Activated CD4-positive, alpha-beta T cell treated with anti-CD3 and anti-CD28 coated beads, Interleukin-2, amount 50 U/mL, for 24 hours (primary cell): ENCODE measurements at places on chromosomes 5 and 9.

- DNase-seq: no peak
These were observed 203.3 kb downstream of the SLIT3 start for GRCh38 chr5:169097374-169098326.

DNA sequence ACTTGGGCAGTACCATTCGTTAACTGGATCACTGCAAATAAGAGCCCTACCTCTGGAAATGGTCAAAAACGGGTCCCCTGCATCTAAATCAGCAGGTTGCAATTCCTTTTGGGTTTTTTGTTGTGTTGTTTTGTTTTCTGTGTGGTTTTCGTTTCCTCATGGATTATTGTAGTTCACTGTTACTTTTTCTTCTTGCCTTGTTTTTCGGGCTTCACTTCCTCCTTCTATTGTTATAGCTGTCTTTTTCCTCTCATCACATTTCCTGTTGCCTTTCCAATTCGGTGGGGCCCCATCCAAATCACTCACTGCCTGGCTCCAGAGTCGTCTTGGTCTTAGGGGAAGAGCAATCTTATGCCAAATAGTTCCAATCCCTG is 8.7 kb upstream of the SSBP2 start:
- no peak for DNase-seq

DNA sequence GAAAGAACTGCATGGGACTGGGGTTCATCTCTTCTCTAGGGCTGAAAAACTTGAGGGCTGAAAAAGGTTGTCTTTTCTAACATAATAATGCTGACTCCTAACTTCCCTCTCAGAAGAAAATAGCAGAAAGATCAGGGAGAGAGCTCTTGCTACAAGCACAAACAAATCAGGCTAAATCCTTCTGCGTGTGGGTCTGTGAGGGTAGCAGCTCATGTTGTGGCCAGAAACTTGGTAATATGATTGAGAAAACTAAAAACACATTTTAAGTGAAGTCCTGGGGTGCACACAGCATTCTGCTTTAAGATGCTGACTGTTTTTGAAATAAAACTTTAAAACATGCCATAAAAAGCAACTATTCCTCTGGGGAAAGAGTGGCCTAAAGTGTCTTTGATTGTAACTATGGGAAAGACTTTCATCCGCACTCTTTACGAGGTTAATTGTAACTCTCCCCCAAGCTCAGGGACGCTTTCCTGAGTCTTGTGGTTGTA is 56.7 kb downstream of the SAXO1 start:
- DNase-seq: no peak

DNA sequence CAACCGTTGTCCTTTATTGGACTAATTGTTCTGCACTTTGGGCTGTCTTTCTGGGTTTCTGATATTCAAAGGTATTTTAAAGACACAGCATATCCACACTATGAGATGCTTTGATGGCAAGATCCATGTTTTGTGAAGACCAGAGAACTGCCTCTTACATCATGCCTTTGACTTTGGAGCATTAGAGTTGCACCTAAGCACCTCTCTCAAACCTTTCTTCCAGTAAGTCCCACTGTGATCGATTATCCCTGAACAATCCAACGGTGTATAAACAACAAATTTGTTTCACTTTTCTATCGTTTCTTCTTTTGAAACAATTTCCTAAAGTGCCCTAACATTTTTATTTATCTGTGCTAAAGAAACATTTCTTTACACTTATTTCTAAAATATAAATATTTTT is 144.4 kb downstream of the KCTD16 start:
- DNase-seq: no peak

GRCh38 chr9:29060041-29060440 is 1486.8 kb upstream of the C9orf72 start:
- no peak for DNase-seq

DNA sequence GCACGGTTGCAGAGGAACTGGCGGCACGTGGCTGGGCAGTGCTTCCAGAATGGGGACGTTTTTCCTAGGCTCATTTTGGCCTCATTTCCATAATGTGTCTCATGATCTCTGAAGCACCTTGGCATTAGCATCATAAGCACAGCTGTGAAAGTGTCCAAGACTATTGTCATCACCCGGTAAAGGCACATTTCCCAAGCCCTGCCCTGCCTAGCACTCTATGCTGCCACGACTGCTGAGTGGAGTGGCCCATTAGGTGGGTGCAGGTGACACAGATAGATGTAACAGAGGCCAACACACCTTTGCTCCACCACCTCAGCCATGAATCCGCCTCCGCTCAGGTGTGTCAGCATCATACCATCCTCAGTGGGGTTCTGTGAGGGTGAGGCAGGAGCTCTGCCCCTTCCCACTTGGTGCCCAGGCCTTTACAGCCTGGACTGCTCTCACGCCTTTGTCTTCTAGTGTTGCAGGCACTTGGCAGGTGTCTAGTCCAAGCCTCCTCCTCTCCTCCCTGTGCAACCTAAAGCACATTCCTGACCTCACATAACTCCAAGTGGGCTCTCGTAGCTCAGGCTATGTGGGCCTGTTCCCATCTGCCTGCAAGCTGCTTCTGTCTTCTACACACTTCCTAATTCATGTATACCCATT is 213.0 kb downstream of the FSTL4 start:
- no peak for DNase-seq

DNA sequence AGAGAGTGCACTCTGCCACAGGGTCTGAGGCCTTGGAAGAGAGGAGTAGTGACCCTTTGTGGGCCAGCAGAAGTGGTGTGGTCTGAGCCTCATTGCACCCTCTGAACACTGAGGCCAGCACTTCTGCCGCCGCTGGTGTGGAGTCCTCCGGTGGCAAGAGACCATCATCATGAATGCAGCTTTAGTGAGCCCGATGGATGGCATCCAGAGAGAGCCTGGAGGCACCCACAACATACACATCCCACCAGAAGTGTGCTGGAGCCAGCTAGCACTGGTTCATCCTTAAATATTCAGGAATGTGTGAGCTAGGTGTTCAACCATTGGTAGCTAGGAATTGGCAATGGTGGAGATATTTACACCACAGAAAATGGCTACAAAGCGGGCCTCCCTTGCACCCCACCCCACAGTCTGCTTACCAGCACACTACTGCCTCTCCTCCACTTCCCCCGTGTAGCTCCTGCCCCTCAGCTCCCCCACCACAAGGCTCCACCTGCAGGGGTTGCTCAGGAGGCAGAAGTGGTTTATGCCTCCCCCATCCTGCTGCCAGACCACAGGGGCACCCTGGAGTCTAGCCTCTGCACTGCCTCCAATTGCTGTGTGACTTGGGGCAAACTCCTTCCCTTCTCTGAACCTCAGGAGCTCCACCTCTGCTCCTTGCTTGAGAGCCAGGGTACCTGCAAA is 16.4 kb downstream of the SLC6A7 start:
- no peak for DNase-seq

DNA sequence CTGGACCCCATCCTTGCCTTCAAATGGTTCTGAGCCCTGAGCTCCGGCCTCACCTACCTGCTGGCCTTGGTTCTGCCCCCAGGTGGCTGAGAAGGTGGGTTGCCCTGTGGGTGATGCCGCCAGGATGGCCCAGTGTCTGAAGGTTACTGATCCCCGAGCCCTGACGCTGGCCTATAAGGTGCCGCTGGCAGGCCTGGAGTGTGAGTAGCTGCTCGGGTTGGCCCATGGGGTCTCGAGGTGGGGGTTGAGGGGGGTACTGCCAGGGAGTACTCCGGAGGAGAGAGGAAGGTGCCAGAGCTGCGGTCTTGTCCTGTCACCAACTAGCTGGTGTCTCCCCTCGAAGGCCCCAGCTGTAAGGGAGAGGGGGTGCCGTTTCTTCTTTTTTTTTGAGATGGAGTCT is 5.2 kb downstream of the CEL start:
- no peak for DNase-seq

DNA sequence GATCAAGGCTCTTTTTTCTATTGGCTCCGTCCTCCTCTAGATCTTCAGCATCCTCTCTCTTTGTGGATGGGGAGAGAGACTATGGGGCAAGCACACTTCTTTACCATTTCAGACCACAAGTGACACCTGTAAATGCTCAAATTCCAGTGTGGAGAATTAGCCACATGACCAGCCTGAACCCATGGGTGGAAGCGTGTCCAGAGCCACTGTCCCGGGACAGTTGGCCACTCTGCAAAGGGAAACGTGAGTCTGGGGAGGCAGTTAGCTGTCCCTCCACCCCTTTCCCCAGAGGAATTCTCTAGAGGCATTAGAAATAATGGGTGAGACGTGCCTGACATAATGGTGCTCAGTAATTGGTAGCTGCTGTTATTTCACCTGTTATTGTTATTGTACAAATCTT is 40.9 kb downstream of the AMBP start:
- no peak for DNase-seq

DNA sequence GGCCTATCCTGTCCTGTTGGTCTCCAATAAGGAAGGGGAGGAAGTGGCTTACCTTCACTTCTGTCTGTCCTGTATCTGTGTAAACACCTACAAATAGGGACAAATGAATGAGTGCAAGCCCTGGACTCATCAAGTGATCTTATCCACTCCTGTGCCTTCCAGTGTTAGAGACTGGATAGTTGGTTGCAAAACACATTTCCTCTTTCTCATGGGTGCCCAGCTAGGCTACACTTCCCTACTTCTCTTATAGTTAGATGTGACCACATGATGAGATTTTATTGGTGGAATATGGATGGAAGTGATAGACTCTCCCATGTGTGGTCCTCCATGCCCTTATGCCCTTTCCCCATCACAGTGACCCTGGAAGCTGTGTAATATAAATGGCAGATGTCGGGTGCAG is 16.9 kb upstream of the PFDN1 start:
- no peak for DNase-seq

- no peak for DNase-seq
These were observed 35.5 kb downstream of the GLDC start for GRCh38 chr9:6610073-6610472.

GRCh38 chr5:57174890-57175510 is 1.1 kb downstream of the GPBP1 start:
- no peak for DNase-seq

DNA sequence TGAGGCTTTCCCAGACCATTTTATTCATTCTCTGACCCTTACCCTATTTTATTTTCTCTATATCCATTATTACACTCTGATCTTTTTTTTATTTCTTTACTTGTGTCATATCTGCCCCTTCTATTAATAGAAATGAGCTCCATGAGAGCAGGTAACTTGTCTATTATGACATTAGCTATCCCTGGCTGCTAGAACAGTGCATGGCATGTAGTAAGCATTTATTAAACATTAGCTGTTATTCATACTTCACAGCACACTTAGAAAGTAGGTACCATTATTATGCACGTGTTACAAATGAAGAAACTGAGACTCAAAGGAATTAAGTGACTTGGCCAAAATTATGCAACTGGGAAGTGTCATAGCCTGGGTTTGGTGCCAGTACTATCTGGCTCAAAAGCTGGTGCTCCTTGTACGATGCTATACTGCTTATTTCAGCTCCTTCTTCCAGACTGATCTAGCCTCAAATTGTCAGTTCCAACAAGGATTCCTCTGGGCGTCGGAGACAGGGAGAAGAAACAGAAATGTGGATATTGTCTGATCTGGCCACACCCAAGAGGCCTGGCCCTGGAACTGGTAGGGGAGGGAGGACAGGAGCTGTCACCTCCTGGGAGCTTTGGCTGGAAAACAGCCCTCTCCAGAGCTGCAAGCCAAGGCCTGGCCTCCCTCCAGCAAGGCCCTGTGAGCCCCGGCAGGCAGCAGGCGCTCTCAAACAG is 10.8 kb upstream of the NIPAL4 start:
- no peak for DNase-seq

- DNase-seq: no peak
These were observed 238.3 kb downstream of the MAN2A1 start for GRCh38 chr5:109928046-109928445.

- no peak for DNase-seq
These were observed 380.8 kb upstream of the RFX3 start for GRCh38 chr9:3906437-3907213.

DNA sequence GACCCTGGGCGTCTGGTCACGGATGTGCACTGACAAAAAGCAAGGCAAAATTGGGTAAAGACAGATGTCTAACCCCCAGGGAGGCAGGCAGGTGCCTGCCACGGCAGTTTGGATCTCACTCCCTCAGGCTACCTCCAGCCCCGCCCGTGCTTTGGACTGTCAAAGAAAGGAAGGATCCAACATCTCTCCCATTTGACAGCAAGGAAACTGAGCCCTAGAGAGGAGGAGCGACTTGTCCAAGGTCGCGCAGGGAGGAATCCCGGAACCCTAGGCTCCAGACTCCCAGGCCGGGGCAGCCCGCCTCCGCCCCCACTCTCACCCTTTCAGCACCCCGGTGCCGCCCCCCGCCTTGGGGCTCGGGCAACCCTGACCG is 376 bp downstream of the GOLGA1 start:
- DNase-seq: no peak

- DNase-seq: no peak
These were observed 2.1 kb downstream of the SMIM32 start for GRCh38 chr5:136190904-136191303.

GRCh38 chr5:9516591-9516990 is 29.3 kb downstream of the SEMA5A start:
- no peak for DNase-seq

DNA sequence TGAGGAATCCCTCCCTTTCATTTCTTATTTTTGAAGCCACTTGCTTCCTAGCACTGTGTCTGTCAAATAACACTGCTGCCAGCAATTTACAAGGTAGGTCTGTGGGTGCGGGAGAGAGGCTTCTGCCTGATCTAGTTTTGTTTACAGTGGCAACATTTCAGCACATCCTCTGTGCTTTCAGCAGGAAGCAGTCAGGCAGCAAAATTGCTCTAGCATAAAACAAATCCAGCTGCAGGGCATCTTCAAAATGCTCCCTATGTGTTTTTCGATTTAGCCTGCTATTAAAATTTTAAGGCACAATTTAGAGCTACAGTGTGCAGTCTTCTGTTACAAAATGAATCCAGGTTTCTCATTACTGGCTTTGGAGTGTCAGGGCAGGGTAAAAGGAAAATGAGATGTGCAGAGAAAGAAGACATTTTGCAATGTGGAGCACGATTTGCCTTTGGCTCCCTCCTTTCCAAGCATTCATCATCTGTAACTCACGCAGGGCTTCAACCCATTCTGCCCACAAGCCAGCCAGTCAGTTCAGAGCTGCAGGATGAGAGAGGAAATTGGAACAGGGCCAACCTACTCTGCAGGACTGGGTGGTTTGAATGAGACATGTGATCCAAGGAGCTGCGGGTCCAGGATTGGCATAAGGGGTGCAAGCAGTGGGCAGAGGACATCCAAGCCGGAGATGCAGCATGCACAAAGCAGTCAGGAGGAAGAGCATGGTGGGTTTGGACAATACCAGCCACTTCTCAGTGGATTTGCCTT is 143.4 kb upstream of the APC start:
- no peak for DNase-seq

DNA sequence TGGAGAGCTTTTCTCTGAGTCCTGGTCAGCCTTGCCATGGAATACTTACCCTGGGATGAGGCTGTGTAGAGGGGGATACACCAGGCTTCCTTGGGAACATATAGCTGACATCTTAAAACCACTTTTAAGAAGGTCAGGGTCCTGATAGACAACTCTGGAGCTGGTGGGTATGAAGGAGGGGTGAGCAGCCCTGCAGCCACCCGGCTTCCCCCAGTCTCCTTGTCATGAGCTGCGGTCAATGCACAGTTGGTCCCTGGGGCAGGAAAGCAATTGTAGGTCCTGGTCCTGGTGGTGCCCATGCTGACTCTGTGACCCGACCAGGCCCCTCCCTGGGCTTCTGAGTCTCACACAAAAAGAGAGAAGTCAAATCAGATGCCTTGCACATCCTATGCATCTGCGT is 63.6 kb downstream of the MRPL36 start:
- DNase-seq: no peak
